ENCODE measurements at places on chromosomes 11 and 22.
A peak's percentile ranks its signal among the peaks of the same experiment; 100 is the strongest.

- peak; percentile 71 for DNase-seq
Measured at GRCh38 chr11:85663753-85664614, 945 bp downstream of the CREBZF start.

GRCh38 chr11:126053415-126054286, 9.0 kb downstream of the CDON start:
- DNase-seq = no peak

- peak; percentile 15 for DNase-seq
Measured at GRCh38 chr22:20741634-20742581, 32.0 kb upstream of the SERPIND1 start.

DNA sequence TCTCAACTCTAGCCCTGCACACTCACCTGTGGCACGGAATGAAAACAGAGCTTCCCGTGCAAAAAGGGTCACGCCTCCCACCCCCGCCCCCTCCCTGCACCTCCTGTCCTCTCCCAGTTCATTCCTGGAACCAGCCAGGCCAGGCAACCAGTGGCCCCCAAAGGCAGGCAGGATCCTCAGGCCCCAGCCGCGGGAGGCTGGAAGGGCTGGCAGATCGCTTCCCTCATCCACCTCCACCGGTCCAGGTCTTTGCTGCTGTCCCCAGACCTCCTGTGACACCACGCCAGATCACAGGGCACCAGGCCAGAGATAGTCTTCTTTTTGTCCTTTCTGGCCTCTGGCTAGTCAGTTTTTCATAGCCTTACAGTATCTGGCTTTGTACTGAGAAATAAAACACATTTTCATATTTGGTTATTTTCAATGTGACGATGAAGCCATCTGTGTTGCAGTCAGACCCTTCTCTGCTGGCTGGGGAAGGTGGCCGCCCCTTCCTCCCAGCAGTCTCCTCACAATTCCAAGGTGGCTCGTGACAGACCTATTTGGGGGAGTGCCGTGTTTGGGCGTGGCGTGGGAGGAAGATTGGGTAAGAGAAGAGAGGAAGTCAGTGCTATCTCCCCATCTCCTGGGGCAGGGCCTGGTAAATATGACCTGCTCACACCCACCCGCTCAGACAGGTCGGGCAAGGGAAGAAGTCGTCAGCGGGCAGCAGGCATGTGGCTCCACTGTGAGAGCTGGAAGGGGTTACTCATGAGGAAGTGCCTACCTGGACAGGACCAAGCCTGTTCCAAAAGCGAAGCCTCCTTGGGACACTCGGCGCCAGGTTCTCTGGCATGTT, 9.1 kb downstream of the SSH3 start:
- peak; percentile 34 for DNase-seq

- DNase-seq = no peak
Measured at GRCh38 chr22:30865656-30866055, 102.9 kb downstream of the MORC2 start.

DNA sequence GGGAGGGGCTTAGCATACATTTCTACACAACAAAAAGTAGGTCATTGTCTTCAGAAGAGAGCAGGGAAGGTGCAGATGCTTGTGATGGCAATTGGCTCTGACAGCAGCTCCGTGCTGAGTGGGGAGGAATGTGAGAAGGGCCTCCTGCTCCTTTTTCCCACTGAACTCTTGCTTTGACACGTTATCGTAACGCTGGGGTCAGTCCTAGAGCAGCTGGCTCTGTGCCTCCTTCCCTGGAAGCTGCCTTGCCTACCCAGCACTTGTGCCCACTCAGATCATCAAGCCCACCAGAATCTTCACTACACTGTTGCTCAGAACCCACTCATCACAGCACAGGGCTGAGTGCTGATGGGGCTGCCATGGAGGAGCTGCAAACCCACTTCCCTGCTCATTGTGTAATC, 14.9 kb upstream of the NAV2 start:
- DNase-seq = no peak

DNA sequence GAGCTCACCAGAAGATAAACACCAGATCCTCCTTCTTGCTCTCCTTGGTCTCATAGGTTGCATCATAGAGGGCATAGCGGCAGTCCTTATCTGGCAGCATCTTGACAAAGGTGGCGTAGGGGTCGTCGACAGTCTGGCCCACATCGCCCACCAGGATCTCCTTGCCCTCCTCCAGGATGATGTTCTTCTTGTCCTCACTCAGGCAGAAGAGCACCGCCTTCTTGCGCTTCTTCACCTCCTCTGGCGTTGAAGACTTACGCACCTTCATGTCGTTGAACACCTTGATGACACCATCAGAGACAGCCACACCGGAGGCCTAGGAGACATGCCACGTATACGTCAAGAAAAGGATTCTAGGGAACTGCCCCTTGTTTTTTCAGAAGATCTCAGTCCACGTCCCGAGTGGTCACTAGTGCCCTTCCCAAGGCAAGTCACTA, 2.0 kb downstream of the CFL1 start:
- DNase-seq = no peak

DNA sequence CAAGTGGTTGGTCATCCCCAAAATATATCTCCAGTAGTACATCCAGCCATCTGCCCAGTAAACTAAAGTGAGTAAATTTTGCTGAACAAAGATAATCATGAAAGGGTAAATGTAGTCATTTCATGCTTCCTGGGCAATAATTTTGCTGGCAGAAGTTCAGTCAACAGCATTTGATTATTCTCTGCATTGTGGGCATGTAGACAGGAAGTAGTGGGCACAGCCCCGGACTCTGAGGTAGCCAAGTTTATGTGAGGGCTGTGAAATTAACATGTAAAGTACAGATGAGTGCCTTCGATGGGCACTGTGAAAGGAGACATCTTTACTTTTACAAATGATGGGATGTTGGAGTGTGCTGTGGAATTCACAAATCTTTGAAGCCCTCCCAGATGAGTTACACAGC, 312.2 kb upstream of the MTNR1B start:
- no peak for DNase-seq

GRCh38 chr11:102314784-102315183, 2.5 kb upstream of the BIRC3 start:
- no peak for DNase-seq

DNA sequence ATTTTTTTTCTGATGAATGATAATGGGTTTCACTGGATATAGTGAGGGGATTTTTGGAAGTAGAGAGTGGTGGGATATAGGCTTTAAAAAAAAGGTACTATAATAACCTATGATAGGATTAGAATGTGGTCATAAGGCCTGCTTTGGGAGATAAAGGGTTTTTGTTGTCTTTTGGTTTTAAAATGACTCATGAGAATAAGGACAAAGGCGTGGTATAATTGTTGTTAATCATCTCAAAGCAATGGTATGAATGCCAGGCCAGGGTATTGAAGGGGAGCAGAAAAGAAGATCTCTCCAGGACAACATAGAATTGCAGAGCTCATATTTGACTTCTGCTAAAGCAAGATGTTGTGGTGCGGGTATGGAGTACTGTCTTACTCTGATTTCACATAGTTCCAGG, 579.4 kb downstream of the JRKL start:
- DNase-seq = no peak

DNA sequence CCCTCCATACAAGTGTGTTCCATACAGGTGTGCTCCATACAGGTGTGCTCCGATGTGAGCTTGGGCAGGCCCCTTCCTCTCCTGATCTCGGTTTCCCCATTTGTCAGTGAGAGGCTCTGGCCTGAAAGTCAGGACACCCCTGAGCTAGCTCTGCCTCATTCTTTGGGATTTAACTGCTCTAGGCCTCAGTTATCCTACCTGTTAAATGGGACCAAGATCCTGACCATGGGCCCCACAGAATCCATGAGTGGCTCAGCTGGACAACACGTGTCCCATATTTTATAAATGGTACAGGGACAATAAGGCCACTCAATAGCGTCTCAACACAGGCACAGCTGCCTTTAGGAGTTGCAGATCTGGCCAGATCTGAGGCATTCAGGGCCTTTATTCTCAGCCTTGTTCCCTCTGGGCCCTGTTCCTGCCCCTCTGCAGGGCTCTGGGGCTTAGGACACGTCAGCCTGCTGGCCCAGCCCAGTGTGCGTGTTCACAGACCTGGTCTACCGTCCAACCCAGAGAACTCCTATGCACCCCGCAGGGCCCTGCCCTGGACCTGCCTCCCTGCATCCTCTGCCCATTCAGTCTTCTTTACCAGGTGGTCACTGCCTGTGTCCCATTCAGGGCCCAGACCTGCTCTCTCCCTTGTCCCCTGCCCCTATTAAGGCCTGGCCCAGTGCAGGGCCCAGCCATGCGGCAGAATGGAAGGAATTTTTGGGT, 18.9 kb upstream of the IGLL1 start:
- no peak for DNase-seq

DNA sequence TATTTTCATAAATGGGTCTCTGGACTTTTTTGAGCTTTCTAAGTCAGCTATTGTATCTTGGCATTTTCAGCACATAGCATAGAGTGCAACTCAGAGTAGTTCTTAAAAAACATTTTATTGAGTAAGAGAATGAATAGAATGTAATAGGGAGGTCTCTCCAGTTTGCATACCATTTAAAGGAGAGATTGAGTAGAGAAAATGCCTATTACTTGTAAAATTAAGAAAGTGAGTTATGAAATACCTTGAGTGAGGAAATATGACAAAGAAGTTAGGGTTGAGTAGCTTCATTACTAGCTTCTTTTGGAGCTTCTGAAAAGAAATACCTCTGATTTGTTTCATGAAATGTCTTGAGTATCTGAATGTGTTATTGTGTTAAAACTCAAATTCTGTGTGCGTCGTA, 140.0 kb downstream of the AASDHPPT start:
- DNase-seq = no peak

GRCh38 chr22:42887523-42888507, 30.7 kb upstream of the ARFGAP3 start:
- no peak for DNase-seq

DNA sequence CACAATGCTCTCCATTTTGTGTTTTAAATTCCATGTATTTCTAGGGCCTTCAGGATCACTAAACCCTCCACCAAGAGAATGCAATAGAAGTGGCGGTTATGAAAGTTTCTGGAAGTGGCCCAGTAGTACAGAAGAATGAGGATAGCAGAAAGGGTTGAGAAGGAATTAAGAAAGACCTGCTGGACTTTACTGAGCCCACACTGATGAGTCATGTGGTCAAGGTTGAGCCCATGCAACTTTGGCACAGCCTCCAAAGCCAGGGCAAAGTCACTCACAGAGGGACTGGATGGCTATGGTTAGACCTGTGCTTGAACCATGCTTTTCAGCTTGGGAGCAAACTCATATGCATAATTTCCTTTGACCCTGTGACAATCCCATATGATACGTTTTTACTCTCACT, 102.9 kb upstream of the PLET1 start:
- DNase-seq = no peak

Data from stimulated activated CD4-positive, alpha-beta T cell treated with anti-CD3 and anti-CD28 coated beads, Interleukin-1b, Interleukin-23, amount 100 ng/mL, for 1 hour (primary cell).